T-cell (primary cell): ENCODE measurements at places on chromosomes 1 and 21.
A peak's percentile ranks its signal among the peaks of the same experiment; 100 is the strongest.

DNA sequence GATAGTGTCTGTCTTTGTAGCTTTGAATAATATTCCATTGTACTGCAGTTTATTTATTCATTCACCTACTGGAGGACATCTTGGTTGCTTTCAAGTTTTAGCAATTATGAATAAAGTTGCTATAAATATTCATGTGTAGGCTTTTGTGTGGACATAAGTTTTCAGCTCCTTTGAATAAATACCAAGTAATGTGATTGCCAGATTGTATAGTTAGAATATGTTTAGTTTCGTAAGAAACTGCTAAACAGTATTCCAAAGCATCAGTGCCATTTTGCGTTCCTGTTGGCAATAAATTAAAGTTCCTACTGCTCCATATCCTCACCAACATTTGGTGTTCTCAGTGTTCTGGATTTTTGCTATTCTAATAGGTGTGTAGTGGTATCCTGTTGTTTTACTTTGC is 311.7 kb upstream of the FMN2 start:
- no peak for DNase-seq
- H3K4me1 ChIP-seq, result no peaks in the 10 kb centered on the region
- no peak overlapping the region for H3K4me3 ChIP-seq
- no peaks in the 10 kb centered on the region for H3K27me3 ChIP-seq
- H3K27ac ChIP-seq, result no peak overlapping the region

- H3K27me3 ChIP-seq, result no peaks in the 10 kb centered on the region
- H3K4me1 ChIP-seq, result no peaks in the 10 kb centered on the region
- peaks cover 46% of the 10 kb centered on the region for H3K36me3 ChIP-seq
- no peak for DNase-seq
These were observed 11.4 kb downstream of the ALDH9A1 start for GRCh38 chr1:165686971-165687433.

DNA sequence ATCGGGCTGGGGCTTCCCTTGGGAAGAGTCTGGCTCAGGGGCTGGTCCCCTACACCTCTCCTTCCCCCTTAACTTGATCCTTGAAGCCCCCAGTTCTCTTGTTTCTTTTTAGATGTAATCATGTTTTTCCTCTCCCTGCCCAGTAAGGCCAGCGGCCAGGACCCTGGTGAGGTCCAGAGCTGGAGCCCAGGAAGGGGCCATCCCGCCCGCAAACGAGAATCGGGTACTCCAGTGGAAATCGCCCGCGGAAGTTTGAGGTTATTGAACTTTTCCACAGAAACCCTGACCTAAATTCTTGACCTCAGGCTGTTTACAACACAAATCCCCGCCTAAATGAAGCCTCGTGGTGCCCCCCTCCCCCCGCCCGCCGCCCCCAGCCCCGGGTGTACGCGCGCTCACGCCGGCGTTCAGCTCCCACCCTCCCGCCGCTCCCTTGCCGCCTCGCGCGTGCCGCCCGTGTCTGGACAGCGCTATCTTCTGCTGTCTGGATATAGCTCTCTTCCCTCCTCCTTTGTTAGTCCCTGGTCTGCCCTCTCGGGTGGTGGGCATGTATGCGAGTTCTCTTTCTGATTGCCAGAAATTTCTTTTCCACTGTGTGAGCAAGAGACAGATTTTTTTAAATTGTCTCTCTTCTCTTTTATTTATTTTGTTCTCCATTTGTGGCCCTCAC is 165.9 kb upstream of the CACNA1E start:
- H3K27me3 ChIP-seq, result peaks cover 8% of the 10 kb centered on the region
- DNase-seq, result no peak

DNA sequence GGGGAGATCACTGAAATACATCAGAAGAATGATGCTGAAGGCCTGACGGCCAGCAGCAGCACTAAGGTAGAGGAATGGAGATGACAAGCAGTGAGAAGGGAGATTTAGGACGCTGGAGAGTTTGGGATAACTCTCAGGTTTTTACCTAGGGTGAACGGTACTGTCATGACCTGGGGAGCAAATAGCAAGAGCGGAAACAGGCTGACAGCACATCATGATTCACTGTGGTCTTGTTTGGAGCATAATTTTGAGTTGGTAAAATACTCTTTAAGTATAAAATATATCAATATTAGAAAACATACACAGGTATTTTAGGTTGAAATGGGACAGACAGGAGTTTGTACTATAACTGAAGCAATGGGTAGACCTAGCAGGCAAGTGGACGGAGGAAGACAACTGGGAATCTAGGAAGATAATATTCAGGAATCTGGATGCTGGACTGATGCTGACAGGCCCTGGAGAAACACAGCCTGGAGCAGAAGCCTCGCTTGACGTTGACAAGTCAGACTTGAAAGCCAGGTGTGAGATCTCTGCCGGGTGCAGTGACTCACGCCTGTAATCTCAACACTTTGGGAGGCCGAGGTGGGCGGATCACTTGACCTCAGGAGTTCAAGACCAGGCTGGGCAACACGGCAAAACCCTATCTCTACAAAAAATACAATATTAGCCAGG is 33.3 kb downstream of the ALG14 start:
- H3K27me3 ChIP-seq, result no peaks in the 10 kb centered on the region
- DNase-seq, result no peak
- H3K4me1 ChIP-seq, result peaks cover 4% of the 10 kb centered on the region
- no peaks in the 10 kb centered on the region for H3K36me3 ChIP-seq

- H3K36me3 ChIP-seq, result no peaks in the 10 kb centered on the region
- no peak for DNase-seq
- H3K4me3 ChIP-seq, result no peak overlapping the region
- H3K4me1 ChIP-seq, result no peaks in the 10 kb centered on the region
- peaks cover 34% of the 10 kb centered on the region for H3K27me3 ChIP-seq
- no peak overlapping the region for H3K27ac ChIP-seq
These were observed 24.6 kb upstream of the ENAH start for GRCh38 chr1:225677350-225678124.

GRCh38 chr1:8238141-8239038 is 79.5 kb upstream of the SLC45A1 start:
- peaks cover 30% of the 10 kb centered on the region for H3K27me3 ChIP-seq
- no peaks in the 10 kb centered on the region for H3K36me3 ChIP-seq
- DNase-seq, result no peak
- peaks cover 5% of the 10 kb centered on the region for H3K4me1 ChIP-seq

- H3K27me3 ChIP-seq, result no peaks in the 10 kb centered on the region
- no peak overlapping the region for H3K4me3 ChIP-seq
- H3K36me3 ChIP-seq, result no peaks in the 10 kb centered on the region
- H3K4me1 ChIP-seq, result no peaks in the 10 kb centered on the region
These were observed 92.5 kb upstream of the C21orf91 start for GRCh38 chr21:17911628-17912027.

GRCh38 chr1:244341455-244342450 is 110.0 kb downstream of the ADSS2 start:
- no peak for DNase-seq
- no peaks in the 10 kb centered on the region for H3K4me1 ChIP-seq
- H3K27me3 ChIP-seq, result no peaks in the 10 kb centered on the region
- no peaks in the 10 kb centered on the region for H3K36me3 ChIP-seq

- no peaks in the 10 kb centered on the region for H3K36me3 ChIP-seq
- H3K27me3 ChIP-seq, result peaks cover 18% of the 10 kb centered on the region
- no peak overlapping the region for H3K4me3 ChIP-seq
These were observed 10.6 kb downstream of the TRIM67 start for GRCh38 chr1:231172411-231172810.

- no peaks in the 10 kb centered on the region for H3K36me3 ChIP-seq
- peaks cover 13% of the 10 kb centered on the region for H3K27me3 ChIP-seq
These were observed 31.5 kb upstream of the LRP8 start for GRCh38 chr1:53359225-53359933.

DNA sequence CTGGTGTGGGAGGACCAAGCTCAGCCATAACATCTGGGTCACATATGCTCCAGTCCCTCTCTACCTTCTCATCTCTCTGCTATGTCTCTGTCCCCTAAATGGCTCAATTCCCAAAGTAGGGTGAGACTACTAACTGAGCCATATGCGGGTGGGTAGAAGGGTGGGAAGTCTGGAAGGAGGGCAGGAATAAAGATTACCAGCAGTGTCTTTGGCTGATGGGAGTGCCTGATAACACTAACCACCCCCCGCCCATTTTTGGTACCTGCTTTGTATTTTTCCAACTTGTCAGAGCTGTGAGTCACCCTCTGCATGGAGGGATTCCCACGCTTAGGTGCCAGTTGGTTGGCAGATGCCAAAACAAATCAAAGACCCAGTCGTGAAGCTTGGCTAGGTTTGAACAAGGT is 14.9 kb upstream of the SSBP3 start:
- no peak for DNase-seq
- H3K36me3 ChIP-seq, result no peaks in the 10 kb centered on the region
- no peak overlapping the region for H3K4me3 ChIP-seq
- H3K4me1 ChIP-seq, result no peaks in the 10 kb centered on the region
- H3K27me3 ChIP-seq, result no peaks in the 10 kb centered on the region

DNA sequence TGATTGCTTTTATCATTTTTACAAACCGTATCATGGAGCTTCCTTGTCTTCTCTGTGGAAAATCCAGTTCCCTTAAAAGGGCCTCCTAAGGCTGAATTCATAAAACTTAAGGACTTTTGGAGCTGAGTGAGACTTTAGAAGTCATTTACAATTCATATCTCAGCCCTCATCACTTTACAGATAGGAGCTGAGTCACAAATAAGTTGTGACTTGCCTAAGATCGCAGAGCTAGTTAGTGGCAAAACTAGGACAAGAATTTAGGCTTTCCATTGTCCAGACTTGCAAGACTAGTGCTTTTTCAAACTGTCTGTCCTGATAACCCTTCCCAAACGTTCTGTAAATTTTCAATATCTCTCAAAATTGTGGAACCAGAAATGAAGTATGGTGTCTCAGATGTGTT is 37.3 kb downstream of the C1orf21 start:
- H3K4me1 ChIP-seq, result no peaks in the 10 kb centered on the region
- H3K36me3 ChIP-seq, result no peaks in the 10 kb centered on the region
- H3K4me3 ChIP-seq, result no peak overlapping the region

DNA sequence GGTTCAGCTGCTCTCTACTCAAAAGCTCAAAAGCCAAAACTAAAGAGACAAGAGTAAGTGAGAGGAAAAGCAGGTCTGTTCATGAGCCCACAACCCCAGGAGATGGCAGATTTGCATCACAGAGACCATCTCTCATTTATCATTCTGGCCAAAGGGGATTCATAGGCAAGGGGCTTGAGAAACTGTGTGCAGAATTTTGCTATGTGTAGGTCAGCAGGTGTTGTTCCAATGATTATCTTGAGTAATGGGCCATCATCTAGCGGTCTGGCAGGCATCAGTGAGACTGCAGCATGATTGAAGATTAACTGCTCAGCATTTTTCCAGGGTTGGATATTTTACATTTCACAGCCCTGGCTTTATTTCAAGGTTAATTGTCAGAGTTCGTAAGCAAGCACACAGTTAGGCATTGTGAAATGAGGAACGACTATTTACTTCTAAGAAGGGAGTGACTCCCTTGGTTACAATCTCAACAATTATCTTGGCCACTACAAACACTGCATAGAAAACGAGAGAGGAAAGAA is 1204.6 kb upstream of the TMPRSS15 start:
- H3K27me3 ChIP-seq, result no peaks in the 10 kb centered on the region
- no peaks in the 10 kb centered on the region for H3K4me1 ChIP-seq
- H3K4me3 ChIP-seq, result no peak overlapping the region

GRCh38 chr1:9201401-9202239 is 33.0 kb upstream of the H6PD start:
- DNase-seq, result no peak
- H3K36me3 ChIP-seq, result no peaks in the 10 kb centered on the region
- H3K27me3 ChIP-seq, result peaks cover 12% of the 10 kb centered on the region
- H3K4me1 ChIP-seq, result peaks cover 33% of the 10 kb centered on the region
- H3K27ac ChIP-seq, result no peak overlapping the region
- H3K4me3 ChIP-seq, result peak overlapping the region; percentile 45

GRCh38 chr1:230377851-230378250 is 48.3 kb downstream of the PGBD5 start:
- H3K27me3 ChIP-seq, result no peaks in the 10 kb centered on the region
- no peak overlapping the region for H3K27ac ChIP-seq
- DNase-seq, result no peak

- H3K27ac ChIP-seq, result no peak overlapping the region
- DNase-seq, result no peak
- no peaks in the 10 kb centered on the region for H3K27me3 ChIP-seq
- no peak overlapping the region for H3K4me3 ChIP-seq
- peaks cover 6% of the 10 kb centered on the region for H3K4me1 ChIP-seq
These were observed 42.5 kb downstream of the NEK2 start for GRCh38 chr1:211632808-211633523.

GRCh38 chr1:62361431-62361830 is 42.2 kb upstream of the KANK4 start:
- H3K4me3 ChIP-seq, result no peak overlapping the region
- no peaks in the 10 kb centered on the region for H3K27me3 ChIP-seq
- no peaks in the 10 kb centered on the region for H3K36me3 ChIP-seq

DNA sequence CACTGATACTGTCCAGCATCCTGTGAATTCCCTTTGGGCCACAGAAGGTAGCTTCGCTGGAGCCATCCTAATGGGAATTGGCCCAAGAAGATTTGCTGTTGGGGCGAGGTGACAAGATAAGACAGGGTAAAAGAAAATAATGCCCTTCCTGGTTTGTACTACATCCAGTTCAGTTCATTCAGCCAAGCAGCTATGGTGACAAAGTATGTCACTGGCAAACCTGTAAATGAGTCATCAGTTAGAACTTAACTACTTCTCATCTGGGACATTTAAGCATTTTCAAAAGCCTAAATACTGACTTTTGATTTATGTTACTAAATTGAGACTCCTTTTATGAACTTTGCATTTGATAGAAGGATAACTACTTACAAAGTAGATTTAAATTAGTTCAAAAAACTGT is 54.2 kb downstream of the WDR64 start:
- H3K36me3 ChIP-seq, result no peaks in the 10 kb centered on the region
- DNase-seq, result no peak
- no peak overlapping the region for H3K27ac ChIP-seq

DNA sequence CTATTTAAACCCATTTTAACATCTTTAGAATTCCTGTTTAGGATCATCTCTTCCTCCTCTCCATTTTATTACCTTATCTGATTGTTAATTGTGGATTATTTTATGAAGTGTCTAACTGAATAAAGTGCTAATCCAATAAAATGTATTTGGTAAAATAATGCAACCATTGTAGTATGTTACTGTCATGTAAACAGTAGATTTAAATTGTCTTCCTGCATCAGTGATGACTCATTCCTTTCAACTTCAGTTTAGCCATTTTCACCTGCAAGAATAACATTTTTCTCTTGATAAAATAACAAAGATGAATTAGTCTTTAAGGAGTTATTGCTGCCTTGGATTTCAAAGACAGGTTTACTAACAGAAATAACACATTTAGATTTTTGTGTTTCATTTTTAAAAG is 5.4 kb downstream of the PPP2R5A start:
- H3K4me1 ChIP-seq, result peaks cover 55% of the 10 kb centered on the region

DNA sequence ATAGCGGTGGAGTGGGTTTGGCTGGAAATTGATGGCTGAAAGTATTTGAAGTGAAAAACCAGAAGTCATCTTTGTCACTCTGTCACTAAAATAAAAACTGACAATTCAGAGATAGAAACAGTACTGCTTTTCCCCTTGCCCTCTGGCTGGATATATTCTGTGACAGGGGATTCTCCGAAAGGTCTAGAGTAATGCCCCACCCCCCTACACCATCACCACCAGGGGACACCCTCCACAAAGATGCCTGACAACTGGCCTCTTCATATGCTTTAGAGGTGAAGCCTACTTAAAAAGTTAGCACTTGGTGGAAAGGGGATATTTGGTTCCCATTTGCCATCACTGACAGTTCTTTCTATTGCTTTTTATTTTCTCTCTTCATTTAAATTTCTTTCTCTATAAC is 73.5 kb downstream of the SGIP1 start:
- no peak overlapping the region for H3K27ac ChIP-seq
- H3K27me3 ChIP-seq, result no peaks in the 10 kb centered on the region
- DNase-seq, result no peak
- no peaks in the 10 kb centered on the region for H3K36me3 ChIP-seq
